ENCODE measurements at places on chromosomes 11 and 22. TPM values are rescaled to one million over a fixed set of nuclear protein-coding genes. Genes with fewer than 3 reads are reported as not detected.

The SOX6 gene
- 0.21 TPM for total RNA-seq

- H3K27ac ChIP-seq: no peak overlapping the region
- no peaks in the 10 kb centered on the region for H3K4me1 ChIP-seq
- H3K27me3 ChIP-seq: peaks cover 2% of the 10 kb centered on the region
- H3K4me3 ChIP-seq: no peak overlapping the region
- no peaks in the 10 kb centered on the region for H3K36me3 ChIP-seq
- no peak for DNase-seq
Measured at GRCh38 chr11:70169127-70169526, 34.0 kb upstream of the FADD start.

DNA sequence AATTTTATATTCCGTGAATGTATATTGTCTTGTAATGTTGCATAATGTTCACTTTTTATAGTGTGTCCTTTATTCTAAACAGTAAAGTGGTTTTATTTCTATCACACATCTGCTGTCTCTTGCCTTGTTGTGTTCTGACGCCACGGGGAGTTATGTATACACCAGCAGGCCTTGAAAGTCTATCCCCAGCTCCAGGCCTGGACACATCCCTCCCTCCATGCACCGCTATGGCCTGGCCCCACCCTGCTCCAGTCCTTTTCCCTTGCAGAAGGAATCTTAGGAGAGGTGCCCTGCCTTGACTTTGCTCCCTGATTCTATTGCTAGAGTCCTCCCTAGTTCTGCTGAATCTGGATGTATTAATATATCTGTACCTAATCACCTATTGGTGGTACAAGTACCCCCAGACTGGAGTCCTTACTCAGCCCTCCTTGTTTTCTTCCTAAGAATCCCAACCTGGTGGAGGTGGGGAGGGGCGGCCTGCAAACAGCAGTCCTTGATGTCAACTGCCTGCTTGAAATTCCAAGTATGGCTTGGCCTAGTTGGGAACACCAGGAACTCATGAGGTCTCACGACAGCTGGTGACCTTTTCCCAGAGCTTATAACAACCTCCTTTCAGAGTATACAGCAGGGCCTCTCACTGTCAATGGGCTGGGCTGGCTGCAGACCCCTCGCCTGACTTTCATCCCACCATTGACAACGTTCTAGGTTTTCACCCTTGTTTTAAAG, 61.6 kb downstream of the TIMP3 start:
- no peaks in the 10 kb centered on the region for H3K4me1 ChIP-seq
- no peak overlapping the region for H3K27ac ChIP-seq
- no peaks in the 10 kb centered on the region for H3K36me3 ChIP-seq
- H3K27me3 ChIP-seq: no peaks in the 10 kb centered on the region

The CHADL gene
- 0.38 TPM for total RNA-seq

The INS gene
- total RNA-seq: not detected

The CASP12 gene
- 0.23 TPM for total RNA-seq

- DNase-seq: no peak
- H3K27ac ChIP-seq: no peak overlapping the region
- H3K4me3 ChIP-seq: no peak overlapping the region
- H3K36me3 ChIP-seq: no peaks in the 10 kb centered on the region
Measured at GRCh38 chr11:94934846-94935245, 38.5 kb downstream of the CWC15 start.

The TRPC6 gene
- not detected for total RNA-seq

GRCh38 chr11:114027391-114027790, 32.1 kb upstream of the ZBTB16 start:
- H3K27ac ChIP-seq: no peak overlapping the region
